ENCODE measurements at places on chromosomes 11 and 22. TPM values are rescaled to one million over a fixed set of nuclear protein-coding genes. Genes with fewer than 3 reads are reported as not detected.

The CASP1 gene
- total RNA-seq, result 4.1 TPM

The ARHGAP1 gene
- 14.9 TPM for total RNA-seq

DNA sequence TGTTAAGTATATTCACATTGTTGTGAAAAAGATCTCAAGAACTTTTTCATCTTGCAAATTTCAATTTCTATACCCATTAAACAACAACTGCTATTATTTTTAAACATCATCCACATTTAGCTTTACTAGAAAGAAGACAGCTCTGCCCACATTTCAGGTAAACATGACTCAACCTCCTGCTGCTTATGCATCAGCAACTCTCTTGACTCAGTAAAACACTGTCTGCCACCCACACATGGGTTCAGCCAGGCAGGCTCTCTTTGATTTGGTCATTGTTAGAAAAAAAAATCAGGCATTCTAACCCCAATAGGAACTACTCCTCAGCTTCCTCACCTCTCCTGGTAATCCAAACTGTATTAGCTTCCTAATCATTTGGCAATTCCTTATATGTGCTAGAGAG, 5.1 kb upstream of the ENDOD1 start:
- no peak for DNase-seq

GRCh38 chr11:35246745-35247144, 107.8 kb downstream of the CD44 start:
- no peak for DNase-seq

- DNase-seq, result no peak
These were observed 4.9 kb downstream of the TKFC start for GRCh38 chr11:61337706-61338470.

The LIF gene
- total RNA-seq, result 5.5 TPM

The RAG2 gene
- not detected for total RNA-seq

- no peak for DNase-seq
These were observed 19.4 kb upstream of the PHOX2A start for GRCh38 chr11:72263361-72263760.

GRCh38 chr11:61454520-61454919, 24.6 kb downstream of the SDHAF2 start:
- no peak for DNase-seq

- no peak for DNase-seq
These were observed 41.8 kb upstream of the SORL1-AS1 start for GRCh38 chr11:121494355-121495099.

The CYTH4 gene
- not detected for total RNA-seq
